ENCODE measurements at places on chromosomes 3 and 15. TPM values are rescaled to one million over a fixed set of nuclear protein-coding genes. Genes with fewer than 3 reads are reported as not detected.

The GOLGA6L7 gene
- 13.6 TPM for total RNA-seq

The ERC2 gene
- 5.9 TPM for total RNA-seq

The ARL14 gene
- total RNA-seq, result 0.31 TPM

The PDE8A gene
- total RNA-seq, result 67.3 TPM

The MNS1 gene
- total RNA-seq, result 15.2 TPM

The GOLGA8S gene
- total RNA-seq, result 33.9 TPM

The MYL3 gene
- 3.0 TPM for total RNA-seq

DNA sequence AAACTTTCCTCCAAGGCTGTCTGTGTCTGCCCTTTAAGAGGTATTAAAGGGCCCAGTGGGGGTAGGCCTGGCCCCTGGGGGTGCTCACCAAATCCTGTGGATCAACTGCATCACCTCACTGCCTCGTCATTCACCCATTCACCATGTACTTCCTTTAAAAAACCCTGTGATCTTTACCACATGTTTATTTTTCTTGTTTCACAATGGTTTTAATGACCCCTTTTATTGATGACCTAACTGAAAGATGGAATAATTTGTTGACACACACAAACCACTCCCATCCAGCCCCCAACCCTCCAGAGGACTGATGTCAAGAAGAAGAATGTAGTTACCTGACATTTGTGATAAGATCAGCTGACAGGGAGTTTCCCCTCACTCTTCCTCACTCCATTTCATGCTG is 40.8 kb downstream of the KCNAB1 start:
- no peak for DNase-seq
- H3K27me3 ChIP-seq, result no peaks in the 10 kb centered on the region
- no peak overlapping the region for H3K27ac ChIP-seq
- no peaks in the 10 kb centered on the region for H3K4me1 ChIP-seq
- no peaks in the 10 kb centered on the region for H3K36me3 ChIP-seq

DNA sequence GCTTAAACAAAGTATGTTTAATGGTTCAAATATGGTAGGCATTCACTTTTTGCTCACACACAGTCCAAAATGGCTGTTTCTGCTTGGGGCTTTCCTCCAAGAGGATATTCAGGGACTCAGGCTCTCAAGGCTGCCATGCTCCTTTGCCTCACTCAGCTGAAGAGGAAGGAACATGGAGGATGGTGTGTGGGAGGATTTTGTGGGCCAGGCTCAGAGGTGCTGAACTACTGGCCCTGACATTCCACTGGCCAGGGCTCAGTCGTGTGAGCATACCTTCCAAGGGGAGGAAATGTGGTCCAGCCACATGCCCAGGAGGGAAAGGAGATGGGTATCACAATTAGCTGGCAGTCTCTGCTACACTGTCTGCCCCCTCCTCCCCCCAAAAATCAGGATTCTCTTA is 8.7 kb downstream of the PXYLP1 start:
- H3K27ac ChIP-seq, result no peak overlapping the region
- H3K4me1 ChIP-seq, result peaks cover 4% of the 10 kb centered on the region
- H3K36me3 ChIP-seq, result no peaks in the 10 kb centered on the region
- H3K4me3 ChIP-seq, result no peak overlapping the region
- no peak for DNase-seq
- H3K27me3 ChIP-seq, result no peaks in the 10 kb centered on the region

- no peak for DNase-seq
- no peaks in the 10 kb centered on the region for H3K27me3 ChIP-seq
- H3K4me3 ChIP-seq, result peak overlapping the region; percentile 17
Measured at GRCh38 chr3:32820971-32821685, 3.3 kb downstream of the TRIM71 start.

GRCh38 chr15:71654720-71655174 is 155.6 kb upstream of the NR2E3 start:
- no peaks in the 10 kb centered on the region for H3K4me1 ChIP-seq
- no peaks in the 10 kb centered on the region for H3K27me3 ChIP-seq
- H3K27ac ChIP-seq, result no peak overlapping the region
- no peaks in the 10 kb centered on the region for H3K36me3 ChIP-seq
